Endothelial cell of coronary artery (primary cell): ENCODE measurements at places on chromosomes 7 and 10. TPM values are rescaled to one million over a fixed set of nuclear protein-coding genes. Genes with fewer than 3 reads are reported as not detected.

The ZMIZ2 gene
- total RNA-seq: 9.1 and 16.2 TPM in 2 replicates

The PHYHIPL gene
- total RNA-seq: not detected in 2 replicates

The C10orf67 gene
- total RNA-seq: not detected in 2 replicates

The VSTM2A gene
- not detected in 2 replicates for total RNA-seq

The UFSP1 gene
- 2.5 and 5.3 TPM in 2 replicates for total RNA-seq

The PCLO gene
- total RNA-seq: 0.09 and 0.45 TPM in 2 replicates

The ASAH2 gene
- total RNA-seq: 0.38 and 0.63 TPM in 2 replicates

The PTPRE gene
- total RNA-seq: 40.2 and 49.2 TPM in 2 replicates

The CTAGE4 gene
- 0.18 and 0.56 TPM in 2 replicates for total RNA-seq

The ZNF655 gene
- 9.3 and 26.9 TPM in 2 replicates for total RNA-seq

The EPO gene
- total RNA-seq: not detected in 2 replicates

The CHAT gene
- total RNA-seq: not detected in 2 replicates

The ITPRID1 gene
- total RNA-seq: not detected in 2 replicates

The SLC26A4 gene
- 0.75 and 0.99 TPM in 2 replicates for total RNA-seq

The TTYH3 gene
- total RNA-seq: 51.1 and 65.5 TPM in 2 replicates

The GJD4 gene
- under 0.01 and 0.09 TPM in 2 replicates for total RNA-seq

The AKR1D1 gene
- total RNA-seq: not detected in 2 replicates

The FAM25A gene
- not detected in 2 replicates for total RNA-seq

The POLL gene
- 6.6 and 11.6 TPM in 2 replicates for total RNA-seq

The RBP3 gene
- total RNA-seq: not detected in 2 replicates

The DYNC1I1 gene
- total RNA-seq: 0.28 and 0.54 TPM in 2 replicates

The TRIM24 gene
- 4.6 and 5.1 TPM in 2 replicates for total RNA-seq

The LRRD1 gene
- total RNA-seq: not detected in 2 replicates

The ST8SIA6 gene
- total RNA-seq: 0.72 and 2.4 TPM in 2 replicates

The WEE2 gene
- 0.09 TPM in 1 of 2 replicates, not detected in the other for total RNA-seq

The GLCCI1 gene
- 1.5 and 2.5 TPM in 2 replicates for total RNA-seq

The SLC18A2 gene
- not detected in 2 replicates for total RNA-seq

The KCNH2 gene
- total RNA-seq: under 0.01 TPM in 1 of 2 replicates, not detected in the other

The ANKRD2 gene
- total RNA-seq: 0.36 and 0.56 TPM in 2 replicates

The PON3 gene
- 0.09 and 0.66 TPM in 2 replicates for total RNA-seq

The AMPH gene
- 0.09 TPM in 1 of 2 replicates, not detected in the other for total RNA-seq

The TMEM236 gene
- total RNA-seq: under 0.01 and 0.19 TPM in 2 replicates

The ADAM12 gene
- total RNA-seq: 1.3 and 4.2 TPM in 2 replicates

The SPDYE9 gene
- total RNA-seq: not detected in 2 replicates

The LIPA gene
- total RNA-seq: 14.9 and 24.7 TPM in 2 replicates

The PRRT4 gene
- not detected in 2 replicates for total RNA-seq

The MKX gene
- 0.09 TPM in 1 of 2 replicates, not detected in the other for total RNA-seq

The DKK1 gene
- 86.2 and 112 TPM in 2 replicates for total RNA-seq

The TRIM8 gene
- total RNA-seq: 61.3 and 82.2 TPM in 2 replicates

The LIPK gene
- not detected in 2 replicates for total RNA-seq

The TRIM73 gene
- 0.36 and 0.75 TPM in 2 replicates for total RNA-seq

The MALRD1 gene
- total RNA-seq: not detected in 2 replicates

The AGBL3 gene
- 0.56 and 1.3 TPM in 2 replicates for total RNA-seq

The OR9A2 gene
- total RNA-seq: not detected in 2 replicates
